Articular chondrocyte of knee joint (primary cell): ENCODE measurements at places on chromosomes 7 and 10. TPM values are rescaled to one million over a fixed set of nuclear protein-coding genes. Genes with fewer than 3 reads are reported as not detected.

The PTPRE gene
- total RNA-seq, result 17.4 and 30.7 TPM in 2 replicates

The CLEC5A gene
- not detected in 2 replicates for total RNA-seq

The JAKMIP3 gene
- 0.52 and 0.54 TPM in 2 replicates for total RNA-seq

The CFAP46 gene
- total RNA-seq, result 1.1 and 1.4 TPM in 2 replicates

The CABCOCO1 gene
- 3.8 and 6.8 TPM in 2 replicates for total RNA-seq

The CHAT gene
- total RNA-seq, result not detected in 2 replicates

The CFAP69 gene
- 10.1 and 12.3 TPM in 2 replicates for total RNA-seq

The GATA3 gene
- 0.11 TPM in 1 of 2 replicates, not detected in the other for total RNA-seq

The CALY gene
- total RNA-seq, result not detected in 2 replicates

The LHFPL3 gene
- total RNA-seq, result not detected in 2 replicates

The CCDC3 gene
- total RNA-seq, result 0.76 and 2.2 TPM in 2 replicates

The CYP2C18 gene
- total RNA-seq, result 0.22 TPM in 1 of 2 replicates, not detected in the other

The PPP1R9A gene
- total RNA-seq, result under 0.01 and 0.11 TPM in 2 replicates

The EN2 gene
- total RNA-seq, result not detected in 2 replicates

The SAP25 gene
- not detected in 2 replicates for total RNA-seq

The SFTPA1 gene
- total RNA-seq, result not detected in 2 replicates

The TMEM236 gene
- 0.22 and 0.26 TPM in 2 replicates for total RNA-seq
